ENCODE measurements at places on chromosomes 5 and 9. TPM values are rescaled to one million over a fixed set of nuclear protein-coding genes. Genes with fewer than 3 reads are reported as not detected.

DNA sequence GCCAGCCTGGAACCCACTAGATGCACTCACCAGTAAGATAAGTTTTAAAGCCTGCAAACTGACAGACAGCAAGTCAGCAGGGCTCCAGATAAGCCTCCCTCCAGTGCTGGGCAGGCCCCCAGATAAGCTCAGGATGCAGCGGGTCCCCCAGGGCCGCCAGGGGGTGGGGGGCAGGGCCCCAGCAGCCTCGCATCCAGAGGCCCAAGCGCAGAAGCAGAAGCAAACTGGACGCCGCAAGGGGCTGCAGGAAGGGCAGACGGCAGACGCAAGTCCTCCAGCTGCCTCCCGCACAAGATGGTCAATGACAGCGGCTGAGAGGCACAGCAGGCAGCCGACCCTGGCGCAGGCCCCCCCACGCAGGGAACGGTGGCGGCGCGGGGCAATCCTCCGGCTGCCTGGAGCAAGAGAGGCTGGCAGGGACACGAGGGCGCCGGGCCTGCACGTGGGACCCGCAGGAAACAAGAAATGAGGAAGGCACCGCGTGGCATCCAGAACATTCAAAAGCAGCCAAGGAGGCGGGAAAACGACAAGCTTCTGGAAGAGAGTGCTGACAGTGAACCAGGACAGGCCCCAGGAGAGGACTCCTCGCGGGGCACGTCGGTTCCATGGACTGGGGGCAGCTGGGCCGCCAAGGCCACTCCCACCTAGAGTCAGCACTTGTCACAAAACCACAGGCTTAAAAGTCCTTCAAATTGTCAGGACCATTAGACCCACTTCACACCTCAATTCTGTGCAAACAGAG, 49.8 kb downstream of the ROR2 start:
- DNase-seq = no peak

DNA sequence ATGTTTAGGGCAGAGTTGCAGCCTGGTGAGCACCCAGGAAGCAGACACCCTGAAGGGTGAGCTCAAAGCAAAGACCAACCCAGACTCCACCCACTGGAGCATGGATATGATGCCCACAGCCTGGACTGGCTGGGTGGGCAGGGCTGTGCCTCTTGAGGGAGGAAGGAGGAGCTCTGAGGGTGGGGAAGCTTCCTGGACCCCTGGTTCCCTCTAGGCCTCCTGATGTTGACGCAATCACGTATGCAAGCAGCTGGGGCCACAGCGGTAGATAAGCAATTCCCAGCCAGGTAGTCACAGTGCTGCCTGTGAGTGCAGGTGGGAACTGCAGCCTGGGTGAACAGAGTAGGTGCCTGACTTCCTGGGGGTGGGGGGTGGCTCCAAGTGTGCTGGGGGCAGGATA, 271.5 kb downstream of the CDK5RAP2 start:
- no peak for DNase-seq

Gene ANKRD18A
- total RNA-seq = not detected

Gene TMEM174
- not detected for total RNA-seq

DNA sequence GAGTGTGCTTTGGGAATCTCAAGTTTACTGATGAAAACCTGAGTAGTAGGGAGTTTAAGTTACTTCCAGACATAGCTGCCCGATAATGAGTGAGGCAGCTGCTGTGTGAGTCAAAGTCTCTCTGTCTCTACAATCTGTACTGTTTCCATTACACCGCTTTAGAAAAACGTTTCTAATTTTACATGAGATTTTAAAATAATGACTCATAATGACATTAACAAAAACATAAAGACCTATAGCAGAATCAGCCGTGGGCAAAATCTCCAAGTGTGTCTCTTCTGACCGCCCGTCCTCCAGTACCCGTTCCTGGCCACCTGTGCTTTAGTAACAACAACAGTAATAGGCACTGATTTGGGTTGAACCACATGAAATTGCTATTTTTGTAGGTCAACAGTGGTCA, 69.6 kb upstream of the PRRC1 start:
- no peak for DNase-seq

GRCh38 chr5:122507581-122507980, 195.5 kb downstream of the SNCAIP start:
- no peak for DNase-seq

GRCh38 chr5:102796009-102796408, 40.9 kb downstream of the PAM start:
- no peak for DNase-seq

DNA sequence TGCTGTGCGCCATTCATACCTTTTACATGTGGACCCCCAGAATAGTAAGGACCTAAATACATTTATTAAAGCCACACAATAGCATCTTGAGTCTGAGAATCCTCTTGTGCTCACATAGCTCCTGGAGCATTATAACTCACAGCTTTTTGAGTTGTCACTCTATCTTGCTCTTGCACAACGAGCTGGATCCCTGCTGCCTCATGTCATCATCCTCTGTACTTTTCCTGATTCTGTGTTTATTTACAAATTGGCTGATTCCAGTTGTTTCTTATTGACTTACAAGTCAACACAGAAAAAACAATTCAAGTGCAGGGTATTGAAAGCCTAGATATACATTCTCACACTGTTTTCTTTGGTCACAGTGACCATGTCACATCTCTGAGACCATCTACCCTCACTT, 112.9 kb downstream of the SLC1A3 start:
- no peak for DNase-seq

- DNase-seq = no peak
Measured at GRCh38 chr9:69857131-69857530, 36.5 kb downstream of the CFAP95 start.

Gene PCYOX1L
- total RNA-seq = 13.1 TPM

DNA sequence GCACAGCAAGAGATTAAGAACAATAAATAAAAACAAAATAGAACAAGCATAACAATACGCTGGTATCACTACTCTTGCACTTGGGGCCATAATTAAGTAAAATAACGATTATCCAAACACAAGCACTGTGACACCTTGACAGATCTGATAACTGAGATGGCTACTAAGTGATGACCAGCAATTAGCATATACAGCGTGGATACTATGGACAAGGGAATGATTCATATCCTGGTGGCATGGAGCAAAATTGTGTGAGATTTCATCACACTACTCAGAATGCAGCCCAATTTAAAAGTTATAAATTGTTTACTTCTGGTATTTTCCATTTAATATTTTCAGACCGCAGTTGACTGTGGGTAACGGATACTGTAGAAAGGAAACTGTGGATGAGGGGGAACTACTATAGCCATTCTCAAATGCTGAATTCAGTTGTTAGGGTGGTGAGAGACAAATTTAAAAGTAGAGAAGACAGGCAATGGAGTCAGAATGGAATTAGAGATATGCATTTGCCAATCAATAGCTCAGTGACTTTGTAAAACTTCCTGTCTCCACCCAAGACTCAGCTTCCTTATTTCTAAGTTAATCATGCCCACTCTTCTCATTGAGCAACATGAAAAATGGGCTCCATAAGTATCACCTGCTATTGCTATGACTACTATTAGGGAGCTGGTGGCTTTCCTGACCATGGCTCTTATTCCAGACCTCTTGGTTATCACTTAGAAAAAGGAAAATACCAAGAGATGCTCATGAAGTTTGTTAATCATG, 300.8 kb downstream of the TRIM32 start:
- no peak for DNase-seq

Gene CCDC192
- total RNA-seq = not detected

Gene PLK2
- 4.0 TPM for total RNA-seq

- no peak for DNase-seq
Measured at GRCh38 chr5:56259002-56259511, 25.9 kb upstream of the ANKRD55 start.

DNA sequence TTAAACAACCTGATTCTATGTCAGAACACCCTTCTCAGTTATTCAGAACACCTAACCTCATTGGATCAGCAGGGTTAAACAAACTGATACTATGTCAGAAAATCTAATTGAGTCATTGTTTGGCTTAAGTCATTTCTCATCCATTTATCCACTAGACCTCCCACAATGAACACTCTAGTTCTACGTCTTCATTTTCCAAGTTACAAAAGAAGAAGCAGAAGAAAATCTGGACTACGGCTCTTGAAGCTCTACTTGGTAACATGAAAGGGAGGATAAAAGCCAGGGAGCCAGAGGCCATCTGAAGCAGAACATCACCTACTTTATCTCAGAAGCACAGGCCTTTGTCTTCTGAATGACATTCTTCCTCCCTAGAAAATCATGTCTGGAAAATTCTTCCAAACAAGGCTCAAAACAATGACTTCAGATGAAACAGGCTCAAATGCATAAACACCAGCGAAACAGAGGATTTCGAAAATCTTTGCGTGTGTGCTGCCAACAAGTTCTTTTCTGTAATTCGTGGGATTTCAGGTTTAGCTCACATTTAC, 35.4 kb upstream of the TGFBI start:
- no peak for DNase-seq

Measured in natural killer cell treated with Interleukin-12 subunit alpha and Interleukin-12 subunit beta and Interleukin-15 and Interleukin-18, amount 100 ng/mL, for 72 hours (primary cell).